ENCODE measurements at places on chromosomes 2 and 18.

DNA sequence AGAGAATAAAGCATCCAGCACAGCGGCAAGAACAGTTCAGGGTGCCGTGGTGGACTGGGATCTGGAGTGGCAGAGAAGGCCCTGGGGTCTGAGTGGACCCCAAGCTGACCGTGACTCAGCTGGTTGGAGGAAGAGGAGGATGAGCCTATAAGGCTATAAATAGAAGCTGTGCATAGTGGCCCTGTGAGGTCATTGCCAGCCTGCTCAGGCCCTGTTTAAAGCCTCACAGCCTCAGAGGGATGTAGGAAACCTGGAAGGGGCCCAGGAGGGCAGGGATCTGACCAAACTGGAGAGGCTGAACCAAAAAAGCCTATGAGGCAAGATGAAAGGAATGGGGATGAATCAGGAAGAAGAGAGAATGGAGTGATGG is 11.3 kb upstream of the DES start:
- no peak for DNase-seq

- no peak for DNase-seq
These were observed 741.4 kb upstream of the LRRTM4 start for GRCh38 chr2:78263571-78263970.

GRCh38 chr2:44184106-44184505 is 15.4 kb downstream of the PPM1B start:
- DNase-seq = peak; percentile 13

- DNase-seq = no peak
These were observed 143.8 kb downstream of the RNF152 start for GRCh38 chr18:61749031-61749430.

DNA sequence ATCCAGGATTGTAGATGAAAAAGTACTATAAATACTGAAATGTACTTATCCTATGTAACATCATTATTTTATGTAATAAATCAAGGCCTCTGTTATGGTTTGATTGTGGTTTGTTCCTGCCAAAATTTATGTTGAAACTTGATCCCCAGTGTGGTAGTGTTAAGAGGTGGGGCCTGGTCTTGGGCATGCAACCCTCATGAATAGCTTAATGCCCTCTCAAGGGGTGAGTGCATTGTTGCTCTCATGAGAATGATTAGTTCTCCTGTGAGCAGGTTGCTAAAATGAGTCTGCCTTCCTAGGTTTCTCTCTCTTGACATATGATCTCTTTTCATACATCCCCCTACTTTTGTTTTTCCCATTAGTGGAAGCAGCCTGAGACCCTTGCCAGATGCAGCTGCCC is 915.4 kb downstream of the TSN start:
- no peak for DNase-seq

DNA sequence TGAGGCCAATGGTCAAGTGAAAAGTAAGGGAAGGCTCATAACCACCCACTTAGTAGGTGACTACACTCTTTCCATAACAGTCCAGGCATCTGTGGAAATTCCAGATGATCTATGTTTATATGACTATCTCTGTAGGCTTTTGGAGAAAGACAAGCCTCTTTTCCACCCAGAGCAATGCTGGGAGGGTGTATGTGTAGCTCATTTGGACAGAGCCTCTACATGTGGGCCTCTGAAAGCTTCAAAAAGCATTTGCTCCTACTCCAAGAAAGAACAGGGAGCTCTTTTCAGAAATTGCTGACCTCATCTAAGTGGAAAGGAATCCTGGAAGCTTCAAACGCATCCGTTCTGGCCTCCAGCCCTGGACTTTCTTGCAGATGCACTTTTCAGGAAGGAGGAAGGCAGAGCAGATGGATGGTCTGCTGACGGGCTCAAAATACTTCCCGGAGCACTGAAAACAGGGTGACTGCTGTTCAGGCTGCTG is 308.7 kb downstream of the LRATD1 start:
- DNase-seq = no peak

DNA sequence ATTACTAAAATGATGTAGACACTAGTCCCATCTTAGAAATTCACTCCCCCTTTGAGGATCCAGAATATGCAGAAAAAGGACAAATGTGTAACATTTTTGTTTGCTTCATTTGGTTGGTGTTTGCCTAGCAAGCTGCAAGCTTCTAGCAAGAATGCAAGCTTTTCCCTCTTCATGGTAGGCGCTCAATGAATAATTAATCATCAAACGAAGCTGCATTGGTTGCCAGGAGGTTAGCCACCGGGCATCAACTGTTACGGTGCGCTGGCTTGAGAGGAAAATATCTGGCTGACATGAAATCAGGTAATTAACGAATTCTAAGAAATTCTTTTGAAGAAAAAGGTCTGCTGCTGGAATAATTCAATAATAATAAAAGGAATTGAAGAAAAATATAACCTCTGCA is 341.0 kb upstream of the KYNU start:
- no peak for DNase-seq

DNA sequence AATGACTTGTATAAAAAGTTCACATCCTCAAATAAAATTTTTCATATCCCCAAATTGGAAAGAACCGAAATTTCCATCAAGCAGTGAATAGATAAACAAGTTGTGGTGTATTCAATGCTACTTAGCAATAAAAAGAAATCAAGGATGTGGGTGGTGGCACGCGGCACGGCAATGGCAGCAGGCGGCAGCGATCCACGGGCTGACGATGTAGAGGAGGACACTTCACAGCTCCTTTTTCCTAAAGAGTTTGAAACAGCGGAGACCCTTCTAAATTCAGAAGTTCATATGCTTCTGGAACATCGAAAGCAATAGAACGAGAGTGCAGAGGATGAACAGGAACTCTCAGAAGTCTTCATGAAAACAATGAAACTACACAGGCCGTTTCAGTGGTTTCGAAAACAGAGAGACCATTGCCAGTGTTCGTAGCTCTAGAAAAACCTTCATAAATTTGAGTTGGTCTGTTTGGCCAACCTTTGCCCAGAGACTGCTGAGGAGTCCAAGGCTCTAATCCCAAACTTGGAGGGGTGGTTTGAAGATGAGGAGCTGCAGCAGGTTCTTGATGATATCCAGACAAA is 9.8 kb upstream of the IL36A start:
- no peak for DNase-seq

GRCh38 chr2:235024191-235024860 is 72.5 kb downstream of the SH3BP4 start:
- no peak for DNase-seq

GRCh38 chr2:235419996-235420395 is 73.8 kb upstream of the AGAP1 start:
- DNase-seq = no peak

- DNase-seq = no peak
These were observed 80.3 kb downstream of the SLC25A12 start for GRCh38 chr2:171813729-171814128.

DNA sequence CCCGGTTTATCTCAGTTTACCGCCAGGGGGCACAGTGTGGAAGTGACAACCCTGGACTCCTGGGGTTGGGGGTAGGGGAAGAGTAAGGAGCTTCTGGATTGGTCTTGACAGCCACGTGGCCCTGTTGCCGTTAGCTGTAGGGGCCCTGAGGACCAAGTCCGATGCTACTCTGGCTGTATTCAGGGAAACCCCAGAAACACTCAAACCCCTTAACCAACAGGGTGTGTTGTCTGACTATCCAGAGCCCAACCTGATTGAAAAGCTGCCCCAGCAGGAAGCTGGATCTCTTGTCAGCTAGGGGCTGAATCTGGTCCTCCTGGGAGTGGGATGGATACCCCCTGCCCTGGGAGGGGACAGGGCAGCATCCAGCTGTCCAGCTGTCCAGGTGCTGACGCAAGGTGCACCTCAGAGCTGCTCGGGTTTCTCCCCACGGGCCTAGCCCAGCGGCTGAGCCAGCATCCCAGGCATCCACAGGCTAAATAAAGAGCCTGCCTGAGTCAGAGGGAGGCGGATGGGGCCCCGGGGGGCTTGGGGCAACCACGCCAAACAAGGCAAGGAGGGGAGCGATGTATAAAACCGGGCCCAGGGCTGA is 3.1 kb upstream of the GMPPA start:
- DNase-seq = peak; percentile 37

- no peak for DNase-seq
These were observed 505.4 kb upstream of the DDX18 start for GRCh38 chr2:117308861-117309770.

DNA sequence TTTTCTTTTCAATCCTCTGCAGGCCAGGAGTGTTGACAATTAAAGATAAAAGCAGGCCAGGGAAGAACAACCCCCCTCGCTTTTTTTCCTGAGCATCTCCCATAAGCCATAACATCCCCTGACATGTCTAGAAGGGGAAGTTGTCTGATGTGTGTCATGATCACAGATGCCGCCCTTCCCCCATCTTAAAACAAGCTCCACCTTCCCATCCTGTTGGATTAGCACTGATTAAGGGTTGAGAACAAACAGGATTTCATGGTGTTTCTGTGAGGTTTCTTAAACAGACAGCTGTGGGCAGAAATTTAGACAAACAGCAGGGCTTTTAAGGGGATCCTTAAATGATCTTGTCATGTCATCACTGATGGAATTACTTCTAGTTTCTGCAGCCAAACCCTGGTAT is 59.4 kb upstream of the UPP2 start:
- no peak for DNase-seq

DNA sequence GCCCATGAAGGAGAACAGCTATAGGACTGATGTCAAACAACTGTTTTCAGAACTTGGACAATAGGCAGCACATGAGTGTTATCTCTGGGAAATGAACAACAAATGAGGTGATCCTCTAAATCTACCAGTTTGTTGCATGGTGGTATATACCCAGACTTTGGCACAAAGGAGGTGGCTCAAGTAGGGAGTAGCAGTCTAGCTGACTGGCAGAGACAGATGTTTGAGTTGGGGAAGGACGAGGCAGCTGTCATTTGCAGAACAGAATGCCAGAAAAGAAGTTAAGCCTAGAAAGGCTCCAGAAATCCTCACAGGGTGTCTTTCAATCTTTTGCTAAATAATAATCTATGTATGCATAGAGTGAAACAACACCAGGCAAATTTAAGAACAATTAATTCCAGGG is 47.4 kb downstream of the RPE start:
- DNase-seq = no peak

DNA sequence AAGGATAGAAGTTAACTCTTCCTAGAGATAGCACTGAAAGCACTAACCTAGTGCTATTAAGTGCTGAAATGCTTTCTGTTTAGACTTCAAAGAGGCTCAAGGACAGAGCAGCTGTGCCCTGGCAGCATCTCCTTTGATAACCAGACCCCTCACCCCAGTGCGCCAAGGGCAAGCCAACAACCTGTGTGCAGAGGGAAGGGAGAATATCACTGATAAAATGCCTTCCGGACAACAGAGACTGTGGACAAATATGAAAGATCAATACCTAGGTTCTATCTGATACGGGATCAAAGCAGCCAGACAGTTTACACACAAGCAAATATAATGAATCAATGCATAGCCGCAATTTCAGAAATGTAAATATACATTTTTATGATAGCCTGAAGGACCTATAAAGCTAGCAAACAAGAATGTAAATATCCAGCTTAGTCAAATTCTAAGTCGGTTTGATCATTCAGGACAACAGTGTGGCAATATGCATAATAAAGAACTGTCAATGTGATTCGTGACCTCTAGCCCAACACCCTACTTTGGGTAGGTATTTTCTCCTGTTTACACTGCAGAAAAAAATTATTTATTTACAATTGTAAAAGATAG is 91.8 kb upstream of the RFX8 start:
- DNase-seq = no peak

GRCh38 chr18:77161961-77162360 is 29.4 kb upstream of the MBP start:
- DNase-seq = no peak

DNA sequence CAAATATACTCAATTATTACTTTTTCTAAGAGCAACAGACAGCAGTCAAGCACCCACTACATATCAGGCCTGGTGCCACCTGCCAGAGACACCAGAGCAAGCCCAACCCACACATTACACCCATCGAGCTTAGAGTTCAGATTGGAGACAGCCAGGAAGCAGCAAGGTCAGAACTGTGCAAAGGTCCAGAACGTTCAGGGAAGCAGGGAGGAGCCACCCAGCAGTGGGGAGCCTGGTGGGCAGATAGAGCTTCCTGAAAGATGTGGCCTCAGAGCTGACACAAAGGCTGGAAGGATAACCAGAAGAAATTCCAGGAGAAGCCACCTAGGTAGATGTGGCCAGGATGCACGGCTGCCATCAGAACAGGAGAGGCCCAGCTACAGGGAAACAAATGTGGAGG is 440.5 kb upstream of the ID2 start:
- peak; percentile 42 for DNase-seq

GRCh38 chr2:74764429-74765272 is 69.3 kb upstream of the HK2 start:
- peak; percentile 47 for DNase-seq

- no peak for DNase-seq
These were observed 224.5 kb downstream of the SLC4A3 start for GRCh38 chr2:219851801-219852481.

DNA sequence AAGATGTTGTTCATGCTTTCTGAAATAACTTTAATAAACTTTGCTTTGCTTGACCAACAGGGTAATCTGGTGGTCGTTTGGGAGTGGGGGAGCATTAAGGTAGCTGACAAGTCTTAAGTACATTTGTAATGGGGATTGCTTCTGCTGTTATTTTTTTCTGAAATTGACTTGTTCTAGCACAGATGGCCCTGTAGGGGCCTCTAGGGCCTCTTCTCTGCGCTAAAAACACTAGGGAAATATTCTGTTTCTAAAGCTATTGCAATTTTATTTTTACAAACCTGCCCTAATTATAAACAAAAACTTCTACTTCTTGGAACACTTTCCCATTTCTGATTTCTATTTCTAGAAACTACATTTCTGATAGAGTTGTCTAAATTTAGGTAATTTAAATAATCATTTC is 191.3 kb upstream of the KCNJ3 start:
- no peak for DNase-seq

GRCh38 chr2:101843048-101843447 is 145.5 kb downstream of the MAP4K4 start:
- no peak for DNase-seq

DNA sequence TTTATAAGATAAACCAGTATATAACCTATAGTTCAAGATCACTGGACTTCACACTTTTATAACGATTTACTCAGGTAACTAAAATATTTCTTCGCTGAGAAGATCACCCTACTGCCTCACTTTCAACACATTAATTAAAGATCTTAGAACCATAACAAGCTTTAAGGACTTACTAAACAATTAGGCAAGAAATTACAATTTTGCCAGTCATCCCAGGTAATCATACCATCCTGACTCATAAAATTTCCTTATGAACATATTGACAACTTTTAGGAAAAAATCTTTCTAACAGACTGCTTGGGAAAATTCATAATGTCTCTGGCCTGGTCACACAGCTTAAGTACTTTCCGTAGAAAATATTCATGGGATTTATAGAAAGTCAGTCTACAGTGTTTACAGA is 223.2 kb downstream of the NRXN1 start:
- DNase-seq = no peak

DNA sequence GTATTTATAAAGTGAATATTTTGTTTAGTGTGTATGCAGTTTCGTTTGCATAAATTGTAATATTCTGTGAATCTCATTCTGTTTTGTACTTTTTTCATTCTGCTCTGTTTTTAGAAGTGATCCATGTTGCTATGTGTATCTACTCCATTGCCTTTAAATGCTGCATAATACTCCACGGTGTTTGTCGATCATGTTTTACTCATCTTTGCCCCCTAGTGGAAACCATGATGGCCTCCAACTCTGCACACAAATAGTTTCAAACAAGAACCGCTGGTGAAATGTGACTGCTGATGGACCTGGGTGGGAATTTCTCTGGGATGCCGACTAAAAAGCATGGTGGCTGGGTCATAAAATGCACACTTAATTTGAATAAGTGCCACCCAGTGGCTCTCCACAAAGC is 32.0 kb upstream of the SKOR2 start:
- DNase-seq = no peak

GRCh38 chr2:121501031-121501430 is 29.6 kb upstream of the RNU4ATAC start:
- DNase-seq = no peak

Data from inflammatory macrophage (primary cell).